Stimulated activated CD4-positive, alpha-beta T cell treated with anti-CD3 and anti-CD28 coated beads, Interleukin-12 subunit alpha, Interleukin-12 subunit beta, amount 100 ng/mL, for 4 hours (primary cell): ENCODE measurements at places on chromosomes 13 and 19.

DNA sequence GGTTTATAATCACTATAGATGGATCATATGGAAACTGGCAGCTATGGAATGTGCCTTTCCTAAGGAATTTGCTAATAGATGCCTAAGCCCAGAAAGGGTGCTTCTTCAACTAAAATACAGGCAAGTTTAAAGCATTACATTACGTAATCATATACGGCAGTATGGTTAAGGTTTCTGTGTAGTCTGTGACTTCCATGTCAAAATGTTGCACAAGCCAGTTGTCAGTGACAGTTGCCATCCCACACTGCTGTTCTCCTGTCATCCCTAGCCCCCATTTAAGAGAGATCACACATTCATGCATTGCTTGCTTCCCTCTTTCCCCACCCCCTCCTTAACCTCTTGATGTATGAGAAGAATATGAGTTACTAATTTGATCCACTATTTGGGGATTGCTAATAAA is 47.3 kb downstream of the BRCA2 start:
- DNase-seq = no peak

DNA sequence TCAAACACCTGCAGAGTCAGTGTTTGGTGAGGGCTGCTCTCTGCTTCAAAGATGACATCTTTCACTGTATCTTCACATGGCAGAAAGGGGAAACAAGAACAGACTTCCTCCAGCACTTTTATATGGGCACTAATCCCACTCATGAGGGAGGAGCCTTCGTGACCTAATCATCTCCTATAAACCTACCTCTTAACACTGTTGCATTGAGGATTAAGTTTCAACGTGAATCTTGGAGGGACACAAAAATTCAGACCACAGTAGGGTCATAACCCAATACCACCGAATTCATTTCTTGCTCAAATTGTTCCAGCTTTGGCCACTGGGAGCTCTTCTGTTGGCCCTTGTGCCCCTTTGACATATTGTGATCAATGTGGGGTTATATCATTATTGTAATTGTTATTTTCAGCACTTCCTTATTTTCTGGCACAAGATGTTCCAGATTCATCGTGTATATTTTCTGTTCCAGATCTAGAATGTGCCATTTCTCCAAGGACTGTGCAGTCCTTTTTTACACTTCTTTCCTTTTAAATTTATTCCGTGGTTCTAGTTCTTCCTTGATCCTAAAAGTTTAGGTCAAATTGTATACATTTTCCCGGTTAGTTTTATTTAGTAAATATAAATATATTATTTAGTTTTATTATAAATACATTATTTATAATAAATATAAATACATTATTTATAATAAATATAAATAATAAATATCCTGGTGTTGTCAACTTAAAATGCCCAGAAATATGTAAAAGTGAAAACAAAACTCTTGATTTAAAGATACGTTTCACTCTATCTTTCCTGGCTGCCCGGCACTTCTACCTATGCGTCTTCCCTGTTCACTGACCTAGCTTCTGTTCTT is 35.5 kb upstream of the IGFL4 start:
- DNase-seq = no peak

GRCh38 chr13:61695147-61695546 is 279.5 kb upstream of the PCDH20 start:
- no peak for DNase-seq

GRCh38 chr19:34504809-34505291 is 23.3 kb downstream of the WTIP start:
- DNase-seq = no peak

GRCh38 chr19:15595069-15595468 is 19.9 kb upstream of the CYP4F8 start:
- no peak for DNase-seq

DNA sequence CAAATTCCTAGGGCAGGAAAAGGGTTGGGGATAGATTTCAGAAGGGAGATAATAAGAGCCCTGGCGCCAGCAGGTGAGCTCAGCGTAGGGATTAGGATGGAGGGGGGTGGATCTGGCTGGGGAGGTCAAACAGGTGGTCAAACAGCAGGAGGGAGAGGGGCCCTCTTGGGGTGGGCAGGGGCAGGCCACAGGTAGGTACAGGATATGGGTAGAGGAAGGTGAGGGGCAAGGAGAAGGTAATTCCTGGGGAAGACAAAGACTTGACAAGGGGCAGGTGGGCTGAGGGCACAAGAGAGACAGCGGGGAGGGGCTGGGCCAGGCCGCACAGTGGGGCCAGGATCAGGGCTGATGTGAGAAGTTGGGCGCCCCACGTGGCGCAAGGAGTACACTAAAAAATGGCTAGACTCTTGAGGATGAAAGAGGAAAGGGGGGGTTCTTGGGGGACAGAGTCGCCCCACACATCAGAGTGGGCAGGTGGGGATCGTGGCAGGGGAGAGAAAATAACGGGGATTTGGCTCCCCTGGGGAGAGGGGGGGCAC is 713 bp downstream of the KRI1 start:
- DNase-seq = peak; percentile 54

- DNase-seq = no peak
These were observed 124.5 kb downstream of the KDM4B start for GRCh38 chr19:5093297-5093928.

GRCh38 chr19:7533281-7533885 is 2.1 kb upstream of the PNPLA6 start:
- DNase-seq = no peak

GRCh38 chr13:94667190-94667589 is 45.2 kb downstream of the SOX21 start:
- DNase-seq = no peak

DNA sequence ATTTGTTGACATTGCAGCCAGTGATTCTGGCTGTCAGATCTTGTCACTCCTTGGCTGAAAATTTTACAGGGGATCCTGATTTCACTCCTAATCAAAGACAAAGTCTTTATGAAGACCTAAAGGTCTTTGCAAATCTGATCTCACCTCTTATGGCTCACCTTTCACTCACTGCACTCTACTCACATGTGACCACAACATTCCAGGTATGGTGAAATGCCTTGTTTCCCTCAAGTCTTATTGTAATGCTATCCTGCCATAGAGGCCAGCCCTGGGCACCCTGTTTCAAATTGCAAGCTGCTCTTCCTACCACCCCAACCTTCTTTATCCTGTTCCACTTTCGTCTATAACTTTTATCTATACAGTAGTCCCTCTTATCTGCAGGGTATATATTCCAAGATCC is 200.1 kb downstream of the NDFIP2 start:
- no peak for DNase-seq

DNA sequence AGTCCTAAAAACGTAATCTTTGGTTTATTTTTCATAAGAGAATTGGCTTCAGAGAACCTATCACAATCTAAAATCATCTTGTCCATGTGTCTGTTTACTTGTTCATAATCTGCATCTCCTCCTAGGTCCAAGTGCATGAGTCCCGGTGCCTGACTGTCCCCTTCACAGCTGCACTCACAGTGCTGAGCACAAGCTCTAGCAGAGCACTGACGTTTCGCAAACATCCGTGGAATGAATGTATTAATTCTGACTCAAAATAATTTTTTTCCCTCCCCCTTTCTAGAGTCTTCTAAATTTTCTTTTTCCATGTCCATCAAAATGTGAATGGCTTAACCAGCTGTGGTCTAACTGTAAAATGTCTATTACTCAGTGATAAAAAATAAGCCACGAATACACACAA is 245.5 kb upstream of the TSHZ3 start:
- no peak for DNase-seq

GRCh38 chr13:51223560-51224270 is 1.5 kb downstream of the FAM124A start:
- DNase-seq = no peak

DNA sequence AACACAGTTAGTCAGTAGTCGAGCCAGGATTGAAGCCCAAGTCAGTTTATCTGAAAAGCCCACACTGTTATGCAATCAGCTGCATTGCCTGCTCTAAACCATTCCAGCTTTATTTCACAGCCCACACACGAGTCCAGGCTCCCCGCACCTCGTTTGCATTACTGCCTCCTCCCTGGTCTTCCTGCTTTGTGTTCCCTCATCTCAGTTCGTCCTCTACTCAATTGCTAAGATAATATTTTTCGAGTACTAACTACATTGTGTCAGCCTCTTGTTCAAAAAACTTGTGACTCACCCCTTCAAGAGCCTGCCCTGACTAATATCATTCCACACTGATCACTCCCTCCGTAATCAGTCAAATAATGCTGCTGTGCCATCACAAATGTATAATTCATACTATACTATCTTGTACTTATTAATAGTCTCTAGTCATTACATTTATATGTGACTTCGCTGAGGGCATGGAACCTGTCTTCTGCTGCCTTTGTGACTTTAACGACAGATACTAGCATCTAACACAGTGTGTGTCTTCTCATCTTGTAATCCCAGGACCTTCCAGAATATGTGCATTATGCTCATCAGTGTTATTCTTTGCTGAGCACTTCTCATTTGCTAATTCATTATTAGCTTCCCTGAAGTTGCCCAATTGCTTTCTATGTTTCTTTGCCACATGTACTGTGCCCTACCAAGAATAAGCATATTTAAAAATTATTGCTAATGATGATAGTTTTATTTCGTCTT is 26.2 kb upstream of the WDFY2 start:
- DNase-seq = no peak

GRCh38 chr19:16520986-16521624 is 21.1 kb downstream of the CHERP start:
- no peak for DNase-seq

DNA sequence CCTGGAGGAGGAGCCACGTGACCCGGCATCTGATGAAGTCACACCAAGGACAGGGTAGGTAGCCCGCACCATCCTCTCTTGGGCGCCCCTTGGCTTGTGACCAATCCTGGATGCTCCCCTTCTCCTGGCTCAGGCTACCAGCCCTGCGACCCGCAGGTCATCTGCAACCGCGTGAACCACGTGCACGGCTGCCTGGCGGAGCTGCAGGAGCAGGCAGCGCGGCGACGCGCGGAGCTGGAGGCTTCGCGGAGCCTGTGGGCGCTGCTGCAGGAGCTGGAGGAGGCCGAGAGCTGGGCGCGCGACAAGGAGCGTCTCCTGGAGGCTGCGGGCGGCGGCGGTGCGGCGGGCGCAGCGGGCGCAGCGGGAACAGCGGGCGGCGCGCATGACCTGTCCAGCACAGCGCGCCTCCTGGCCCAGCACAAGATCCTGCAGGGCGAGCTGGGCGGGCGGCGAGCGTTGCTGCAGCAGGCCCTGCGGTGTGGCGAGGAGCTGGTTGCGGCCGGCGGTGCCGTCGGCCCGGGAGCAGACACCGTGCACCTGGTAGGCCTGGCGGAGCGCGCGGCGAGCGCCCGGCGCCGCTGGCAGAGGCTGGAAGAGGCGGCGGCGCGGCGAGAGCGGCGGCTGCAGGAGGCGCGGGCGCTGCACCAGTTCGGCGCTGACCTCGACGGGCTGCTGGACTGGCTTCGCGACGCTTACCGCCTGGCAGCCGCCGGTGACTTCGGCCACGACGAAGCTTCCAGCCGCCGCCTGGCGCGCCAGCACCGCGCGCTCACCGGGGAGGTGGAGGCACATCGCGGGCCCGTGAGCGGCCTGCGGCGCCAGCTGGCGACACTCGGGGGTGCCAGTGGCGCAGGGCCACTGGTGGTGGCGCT is 45.9 kb downstream of the SPTBN4 start:
- DNase-seq = no peak

GRCh38 chr13:113967729-113968462 is 6.0 kb downstream of the C13orf46 start:
- no peak for DNase-seq

- DNase-seq = no peak
These were observed 471.7 kb upstream of the KLHL1 start for GRCh38 chr13:70579941-70580340.

DNA sequence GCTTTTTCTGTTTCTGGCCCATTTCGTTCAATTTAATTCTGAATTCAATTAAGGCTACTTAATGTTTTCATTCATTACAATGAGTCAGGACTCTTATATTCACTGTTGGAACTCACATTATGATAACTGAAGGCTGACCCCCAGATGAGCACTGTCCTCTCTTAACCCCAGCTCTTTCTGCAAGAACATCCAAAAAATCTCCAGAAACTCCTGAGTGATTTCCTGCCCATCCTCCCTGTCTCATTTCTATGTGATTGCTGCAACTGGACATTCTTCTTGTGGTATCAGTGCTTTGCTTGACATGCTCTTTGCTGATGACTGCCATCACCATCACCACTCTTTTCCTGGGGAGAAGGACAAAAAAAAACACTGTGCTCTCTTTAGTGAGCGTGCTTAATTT is 240.3 kb downstream of the SPRY2 start:
- DNase-seq = no peak

- DNase-seq = no peak
These were observed 11.1 kb upstream of the SHISA2 start for GRCh38 chr13:26062853-26063444.

GRCh38 chr19:16375157-16375935 is 50.7 kb downstream of the KLF2 start:
- DNase-seq = no peak

- DNase-seq = no peak
These were observed 1.4 kb downstream of the SUGP2 start for GRCh38 chr19:19031891-19032290.

DNA sequence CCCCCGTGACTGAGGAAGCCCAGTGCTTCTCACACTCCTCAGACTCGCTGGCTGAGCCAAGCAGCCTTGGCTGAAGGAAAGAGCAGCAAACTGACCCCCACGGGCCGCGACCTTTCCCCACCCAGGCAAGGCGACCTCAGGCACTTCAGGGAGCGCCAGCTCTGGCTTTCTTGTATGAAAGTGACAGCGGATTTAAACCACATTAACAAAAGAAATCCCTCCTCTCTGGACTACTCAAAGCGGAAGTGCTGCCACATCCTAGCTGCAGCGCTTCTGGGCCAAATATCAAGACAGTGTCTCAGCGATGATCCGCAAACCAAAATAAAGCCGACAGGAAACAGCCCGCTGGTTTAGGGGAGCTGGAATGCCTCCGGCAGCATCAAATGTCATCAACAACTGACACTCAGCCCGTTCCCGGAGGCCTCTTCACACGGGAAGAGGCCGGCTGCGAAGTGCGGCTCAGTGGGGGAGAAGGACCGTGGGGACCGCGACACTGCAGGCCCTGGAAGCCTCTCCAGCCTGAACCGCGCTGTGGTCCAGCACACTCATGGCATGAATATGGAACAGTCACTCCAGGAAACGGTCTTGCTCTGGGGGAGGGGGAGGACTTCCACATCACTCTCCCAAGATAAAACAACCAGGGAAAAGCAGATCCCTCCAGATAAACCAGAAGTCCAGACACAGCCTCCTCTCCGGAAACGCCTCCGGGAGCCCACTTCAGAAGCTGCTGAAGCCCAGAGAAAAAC is 1.4 kb downstream of the RASA3 start:
- no peak for DNase-seq

- DNase-seq = no peak
These were observed 8.3 kb downstream of the PODNL1 start for GRCh38 chr19:13929956-13930355.

- DNase-seq = no peak
These were observed 91.3 kb downstream of the IER2 start for GRCh38 chr19:13241231-13242104.

DNA sequence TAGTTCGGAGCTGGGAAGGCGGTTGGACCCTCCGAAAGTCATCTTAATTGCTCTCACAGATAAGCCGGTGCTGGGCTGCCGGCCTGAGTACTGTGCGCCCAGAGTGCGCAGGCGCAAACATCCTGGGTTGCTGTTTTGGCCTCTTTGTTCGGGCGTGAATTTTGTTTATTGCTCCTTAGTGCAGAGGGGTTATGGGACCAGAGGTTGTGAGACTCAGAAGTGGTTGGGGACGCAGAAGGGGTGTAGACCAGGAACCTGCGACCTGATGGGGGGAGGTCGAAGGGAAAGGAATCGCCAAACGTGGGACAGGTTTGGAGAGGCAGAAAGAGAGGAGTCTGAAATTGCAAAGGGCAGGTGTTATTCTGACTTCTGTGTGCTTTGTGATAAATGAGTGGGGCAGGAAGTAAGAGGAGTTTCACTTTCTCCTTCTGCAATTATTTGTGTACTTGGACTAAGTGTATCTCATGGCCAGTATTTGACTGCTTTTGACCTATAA is 607 bp upstream of the ZNF566 start:
- DNase-seq = peak; percentile 69
